Small intestine (tissue), 16 donors: ENCODE measurements at places on chromosomes 2 and 18.

GRCh38 chr2:207258263-207258991 lies 92.7 kb upstream of the KLF7 start:
- DNase-seq: peak; percentile 12
- H3K4me1 ChIP-seq: peaks cover 5% of the 10 kb centered on the region
- H3K27me3 ChIP-seq: no peaks in the 10 kb centered on the region
- H3K27ac ChIP-seq: no peak overlapping the region
- H3K4me3 ChIP-seq: no peak overlapping the region
- H3K36me3 ChIP-seq: no peaks in the 10 kb centered on the region

DNA sequence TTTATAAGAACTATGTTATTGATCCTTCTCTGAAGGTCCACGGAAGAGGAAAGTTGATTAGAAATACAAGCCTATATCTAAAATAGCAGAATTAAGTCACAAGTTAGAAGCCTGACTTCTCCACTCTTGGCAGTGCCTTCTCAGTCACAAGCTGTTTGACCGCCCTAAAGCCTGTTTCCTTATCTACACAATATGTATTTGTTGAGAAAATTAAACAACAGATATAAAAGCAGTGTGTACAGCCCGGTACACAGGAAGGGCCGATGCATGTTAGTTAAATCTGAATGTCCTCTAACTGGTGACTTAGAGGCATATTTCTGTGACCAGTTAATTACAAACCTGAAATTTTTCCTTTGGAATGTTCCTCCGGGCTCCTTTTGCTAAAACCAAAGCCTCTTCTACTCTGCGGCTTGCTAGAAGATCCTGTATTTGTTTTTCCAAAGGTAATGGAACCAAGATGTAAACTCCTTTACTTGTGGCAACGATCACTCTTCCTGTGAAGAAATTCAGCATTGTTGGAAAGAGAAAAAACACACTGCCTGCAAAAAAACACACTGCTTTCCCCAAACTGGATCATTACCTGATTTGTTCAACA lies 33.4 kb downstream of the TGFBRAP1 start:
- no peak overlapping the region for H3K4me3 ChIP-seq
- H3K36me3 ChIP-seq: peaks cover 25% of the 10 kb centered on the region
- no peak for DNase-seq
- H3K27ac ChIP-seq: no peak overlapping the region
- no peaks in the 10 kb centered on the region for H3K27me3 ChIP-seq

GRCh38 chr18:3177902-3178687 lies 41.7 kb downstream of the MYOM1 start:
- H3K4me1 ChIP-seq: no peaks in the 10 kb centered on the region
- no peak overlapping the region for H3K27ac ChIP-seq
- no peaks in the 10 kb centered on the region for H3K36me3 ChIP-seq
- no peak overlapping the region for H3K4me3 ChIP-seq
- no peaks in the 10 kb centered on the region for H3K27me3 ChIP-seq

DNA sequence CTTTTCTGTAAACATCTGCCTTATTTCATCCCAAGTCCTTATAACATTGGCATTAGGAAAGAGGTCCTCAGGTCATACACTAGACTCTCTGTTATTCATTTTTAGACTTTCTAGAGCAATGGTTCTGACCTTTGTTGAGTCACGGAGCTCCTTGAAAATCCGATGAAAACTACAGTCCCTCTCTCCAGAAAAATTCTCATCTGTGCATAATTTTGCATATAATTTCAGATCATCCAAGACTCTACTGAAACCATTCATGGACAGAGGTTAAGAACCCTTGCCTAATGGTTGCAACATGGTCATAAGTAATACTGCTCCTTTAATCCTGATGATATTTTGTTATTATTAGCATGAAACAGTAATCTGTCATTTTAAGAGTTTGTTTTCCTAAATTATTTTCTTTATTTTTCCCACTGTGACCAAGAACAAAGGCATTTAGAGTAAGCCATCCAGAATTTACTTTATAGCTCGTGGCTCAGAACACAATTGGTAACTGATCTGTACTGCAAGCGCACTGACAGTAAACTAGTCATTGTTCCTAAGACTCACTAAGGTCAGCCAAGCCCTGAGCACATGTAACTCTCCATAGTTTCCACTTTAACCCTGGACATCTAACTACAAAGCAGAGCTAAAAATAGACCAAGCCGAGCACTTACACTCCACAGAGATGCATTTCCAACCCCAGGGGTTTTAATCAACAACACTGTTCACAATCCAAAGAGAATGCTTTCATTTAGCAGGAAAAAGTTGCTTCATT lies 8.4 kb downstream of the MYOM1 start:
- no peaks in the 10 kb centered on the region for H3K36me3 ChIP-seq
- no peak for DNase-seq
- H3K4me1 ChIP-seq: peaks cover 6% of the 10 kb centered on the region
- H3K4me3 ChIP-seq: no peak overlapping the region
- H3K27me3 ChIP-seq: no peaks in the 10 kb centered on the region

DNA sequence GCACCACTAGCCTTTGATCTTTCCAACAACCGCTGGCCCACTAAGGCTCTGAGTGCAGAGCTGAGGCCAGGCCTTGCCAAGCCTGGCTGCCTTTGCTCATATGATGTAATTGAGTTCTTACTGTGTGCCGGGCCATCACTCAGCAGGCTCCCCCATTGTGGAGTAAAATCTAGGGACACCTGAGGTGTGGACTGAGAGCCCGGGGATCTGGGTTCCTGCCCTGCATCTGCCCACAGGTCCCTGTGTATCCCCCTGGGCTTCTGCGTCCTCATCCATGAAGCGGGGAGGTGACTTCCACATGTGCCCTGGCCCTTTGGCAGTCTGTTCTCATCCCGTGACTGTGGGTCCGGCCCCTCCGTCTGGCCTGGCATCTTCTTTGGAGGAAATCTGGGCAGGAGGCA lies 33.8 kb downstream of the GREB1 start:
- no peaks in the 10 kb centered on the region for H3K27me3 ChIP-seq
- H3K36me3 ChIP-seq: no peaks in the 10 kb centered on the region
- no peaks in the 10 kb centered on the region for H3K4me1 ChIP-seq
- DNase-seq: no peak
- H3K27ac ChIP-seq: no peak overlapping the region

GRCh38 chr2:55901941-55902340 lies 21.6 kb downstream of the EFEMP1 start:
- no peak for DNase-seq
- H3K36me3 ChIP-seq: no peaks in the 10 kb centered on the region
- H3K4me1 ChIP-seq: peaks cover 3% of the 10 kb centered on the region
- H3K27me3 ChIP-seq: no peaks in the 10 kb centered on the region
- no peak overlapping the region for H3K4me3 ChIP-seq

DNA sequence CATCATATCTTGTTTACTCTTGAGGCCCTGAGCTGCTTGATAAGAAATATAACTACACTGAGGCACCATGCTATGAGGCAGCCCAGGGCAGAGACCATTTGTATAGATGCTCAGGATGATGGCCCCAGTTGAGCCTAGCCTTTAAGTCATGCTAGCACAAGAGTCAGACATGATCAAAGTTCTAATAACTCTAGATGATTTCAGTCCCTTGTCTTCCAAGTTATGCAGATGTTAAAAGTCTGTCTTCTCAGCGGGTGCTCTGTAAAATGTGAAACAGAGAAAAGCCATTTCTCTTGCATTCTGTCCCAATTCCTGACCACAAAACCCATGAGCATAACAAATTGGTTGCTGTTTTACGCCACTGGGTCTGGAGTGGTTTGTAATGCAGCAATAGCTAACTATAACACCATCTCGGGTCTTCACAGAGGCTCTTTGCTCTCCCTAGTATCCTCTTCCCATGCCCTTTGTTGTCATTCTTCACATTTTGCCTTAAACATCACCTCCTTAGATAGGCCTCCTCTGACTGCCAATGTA lies 49.6 kb downstream of the NXPH2 start:
- H3K27me3 ChIP-seq: no peaks in the 10 kb centered on the region
- H3K36me3 ChIP-seq: no peaks in the 10 kb centered on the region
- H3K27ac ChIP-seq: no peak overlapping the region
- H3K4me1 ChIP-seq: no peaks in the 10 kb centered on the region
- H3K4me3 ChIP-seq: no peak overlapping the region

DNA sequence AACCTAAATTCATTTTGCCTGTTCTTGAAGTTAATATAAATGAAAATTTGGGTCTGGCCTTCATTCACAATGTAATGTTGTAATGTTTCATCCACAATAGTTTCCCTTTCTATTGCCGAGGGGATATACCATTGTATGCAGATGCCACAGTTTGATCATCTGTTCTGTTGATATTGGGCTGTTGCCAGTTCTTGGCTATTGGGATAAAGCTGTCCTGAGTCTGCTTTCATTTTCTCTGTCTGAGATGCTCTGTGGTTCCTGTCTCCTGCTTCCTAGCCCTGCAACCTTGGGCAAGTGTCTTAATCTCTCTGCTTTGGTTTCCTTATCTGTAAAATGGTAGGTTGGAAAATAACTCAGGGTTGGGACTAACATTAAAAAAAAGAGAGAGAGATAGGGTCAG lies 25.2 kb downstream of the B3GNT2 start:
- H3K4me1 ChIP-seq: peaks cover 8% of the 10 kb centered on the region
- H3K27ac ChIP-seq: no peak overlapping the region
- no peak overlapping the region for H3K4me3 ChIP-seq
- H3K27me3 ChIP-seq: no peaks in the 10 kb centered on the region

DNA sequence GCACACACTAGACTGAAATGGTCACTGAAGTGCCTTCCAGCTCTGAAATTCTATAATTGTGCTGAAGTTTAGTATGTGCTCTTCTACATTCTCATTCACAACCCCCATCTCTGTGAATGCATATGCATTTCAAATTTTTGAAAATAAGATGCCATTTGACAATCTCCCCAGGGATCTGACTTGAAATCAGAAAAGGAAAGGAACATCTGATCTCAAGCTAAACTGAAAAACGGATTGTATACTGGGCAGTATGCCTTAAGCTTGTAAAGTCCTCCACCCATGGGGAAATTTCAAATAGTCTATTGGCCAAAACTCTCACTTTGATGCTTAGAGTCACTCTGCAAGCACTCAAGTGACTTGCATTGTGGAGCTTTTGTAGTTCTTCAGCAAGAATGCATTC lies 22.9 kb downstream of the FAP start:
- no peaks in the 10 kb centered on the region for H3K36me3 ChIP-seq
- no peak overlapping the region for H3K27ac ChIP-seq
- H3K27me3 ChIP-seq: no peaks in the 10 kb centered on the region

- H3K4me1 ChIP-seq: no peaks in the 10 kb centered on the region
- H3K27me3 ChIP-seq: no peaks in the 10 kb centered on the region
- no peaks in the 10 kb centered on the region for H3K36me3 ChIP-seq
- H3K27ac ChIP-seq: no peak overlapping the region
- DNase-seq: no peak
- no peak overlapping the region for H3K4me3 ChIP-seq
Observed at GRCh38 chr2:56519806-56520205, 336.0 kb downstream of the CCDC85A start.

DNA sequence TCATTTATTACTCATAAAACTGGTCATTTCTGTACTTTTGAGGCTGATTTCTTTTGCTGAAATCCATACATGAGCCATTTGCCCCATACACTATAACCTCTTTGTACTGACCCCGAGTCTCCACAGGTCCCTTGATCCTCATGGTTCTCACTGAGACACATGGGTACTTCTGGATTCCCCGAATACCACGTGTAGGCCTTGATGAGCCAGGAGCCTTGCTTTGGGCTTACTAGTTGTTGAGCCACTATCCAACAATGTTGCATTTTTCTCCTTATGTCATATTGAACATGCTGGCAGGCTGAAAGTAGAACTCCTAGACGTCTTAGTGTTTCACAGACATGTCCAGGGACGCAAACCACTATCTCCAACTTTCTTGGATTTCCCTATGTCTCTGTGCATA lies 2.4 kb upstream of the FBXO11 start:
- H3K4me3 ChIP-seq: no peak overlapping the region
- H3K27me3 ChIP-seq: no peaks in the 10 kb centered on the region
- DNase-seq: no peak
- H3K36me3 ChIP-seq: no peaks in the 10 kb centered on the region
- no peak overlapping the region for H3K27ac ChIP-seq
- peaks cover 3% of the 10 kb centered on the region for H3K4me1 ChIP-seq

GRCh38 chr2:107137706-107138105 lies 251.7 kb upstream of the ST6GAL2 start:
- no peaks in the 10 kb centered on the region for H3K27me3 ChIP-seq
- no peak overlapping the region for H3K4me3 ChIP-seq
- H3K4me1 ChIP-seq: no peaks in the 10 kb centered on the region
- DNase-seq: no peak
- H3K27ac ChIP-seq: no peak overlapping the region

GRCh38 chr2:85644909-85645308 lies 23.1 kb downstream of the SFTPB start:
- H3K27ac ChIP-seq: no peak overlapping the region
- H3K4me3 ChIP-seq: no peak overlapping the region
- H3K27me3 ChIP-seq: no peaks in the 10 kb centered on the region
- H3K4me1 ChIP-seq: no peaks in the 10 kb centered on the region

DNA sequence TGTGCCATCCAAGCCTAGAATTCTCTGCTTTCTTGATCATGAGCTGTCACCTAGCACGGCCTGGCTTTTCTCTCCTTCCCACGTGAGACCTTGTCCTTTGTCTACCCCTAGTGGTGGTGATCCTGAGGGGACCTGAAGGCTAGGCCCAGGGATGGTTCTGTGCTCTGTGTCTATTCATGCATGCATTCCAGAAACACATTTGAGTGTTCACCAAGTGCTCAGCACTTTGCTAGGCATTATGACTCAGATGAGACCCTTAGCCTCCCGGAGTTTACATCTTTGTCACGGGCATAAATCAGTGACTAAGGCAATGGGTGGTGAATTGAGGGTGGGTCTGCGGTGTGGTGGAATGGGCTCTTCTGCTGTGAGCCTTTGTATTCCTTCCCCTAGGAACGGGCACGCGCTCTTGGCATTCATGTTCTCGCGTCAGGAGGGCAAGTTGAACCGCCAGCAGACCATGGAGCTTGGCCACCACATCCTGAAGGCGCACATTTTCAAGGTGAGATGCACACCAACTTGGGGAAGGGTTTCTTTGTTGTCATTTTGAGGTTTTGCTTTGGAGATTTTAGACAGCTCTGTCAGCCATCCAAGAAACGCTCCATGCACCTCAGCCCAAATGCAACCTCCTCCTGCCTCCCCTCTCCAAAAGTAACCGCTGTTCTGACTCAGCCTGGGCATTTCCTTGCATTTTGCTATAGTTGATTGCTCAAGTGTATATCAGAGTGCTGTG lies 100.9 kb downstream of the WDSUB1 start:
- H3K36me3 ChIP-seq: no peaks in the 10 kb centered on the region
- DNase-seq: peak; percentile 41
- no peaks in the 10 kb centered on the region for H3K4me1 ChIP-seq
- no peak overlapping the region for H3K27ac ChIP-seq
- no peaks in the 10 kb centered on the region for H3K27me3 ChIP-seq

- no peaks in the 10 kb centered on the region for H3K27me3 ChIP-seq
- DNase-seq: no peak
- no peak overlapping the region for H3K4me3 ChIP-seq
- H3K36me3 ChIP-seq: no peaks in the 10 kb centered on the region
- no peak overlapping the region for H3K27ac ChIP-seq
- H3K4me1 ChIP-seq: no peaks in the 10 kb centered on the region
Observed at GRCh38 chr2:218023636-218024035, 20.8 kb upstream of the TNS1 start.

- H3K27me3 ChIP-seq: peaks cover 53% of the 10 kb centered on the region
- H3K36me3 ChIP-seq: peaks cover 3% of the 10 kb centered on the region
Observed at GRCh38 chr18:57440331-57441070, 5.3 kb downstream of the ONECUT2 start.

- H3K27me3 ChIP-seq: no peaks in the 10 kb centered on the region
- no peaks in the 10 kb centered on the region for H3K36me3 ChIP-seq
- H3K4me1 ChIP-seq: no peaks in the 10 kb centered on the region
- DNase-seq: no peak
- no peak overlapping the region for H3K27ac ChIP-seq
- H3K4me3 ChIP-seq: no peak overlapping the region
Observed at GRCh38 chr2:191854382-191855372, 7.8 kb upstream of the CAVIN2 start.
